ENCODE measurements at places on chromosomes 11 and 22.

DNA sequence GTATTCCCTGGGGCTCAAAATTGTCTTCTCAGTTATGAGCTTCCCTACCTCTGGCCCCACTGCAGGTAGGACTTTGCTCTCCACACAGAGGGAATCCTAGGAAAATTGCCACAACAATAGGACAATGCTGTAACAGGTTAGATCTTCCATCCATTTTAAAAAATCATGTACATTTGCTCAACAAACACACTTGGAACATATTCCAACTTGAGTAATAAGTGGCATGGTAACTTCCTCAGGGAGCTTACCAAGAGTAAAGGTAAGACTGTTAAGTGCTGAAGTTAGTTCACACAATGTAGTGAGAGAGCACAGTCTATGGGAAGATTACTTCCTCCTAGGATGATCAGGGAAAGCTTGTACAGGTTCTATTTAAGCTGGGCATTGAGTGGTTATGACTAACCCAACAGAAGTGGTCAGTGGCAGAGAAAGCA is 78.9 kb upstream of the BIRC3 start:
- DNase-seq = no peak

- no peak for DNase-seq
These were observed 15.4 kb downstream of the TNKS1BP1 start for GRCh38 chr11:57309106-57310059.

- DNase-seq = no peak
These were observed 27.2 kb upstream of the TTC28 start for GRCh38 chr22:28706845-28707244.

DNA sequence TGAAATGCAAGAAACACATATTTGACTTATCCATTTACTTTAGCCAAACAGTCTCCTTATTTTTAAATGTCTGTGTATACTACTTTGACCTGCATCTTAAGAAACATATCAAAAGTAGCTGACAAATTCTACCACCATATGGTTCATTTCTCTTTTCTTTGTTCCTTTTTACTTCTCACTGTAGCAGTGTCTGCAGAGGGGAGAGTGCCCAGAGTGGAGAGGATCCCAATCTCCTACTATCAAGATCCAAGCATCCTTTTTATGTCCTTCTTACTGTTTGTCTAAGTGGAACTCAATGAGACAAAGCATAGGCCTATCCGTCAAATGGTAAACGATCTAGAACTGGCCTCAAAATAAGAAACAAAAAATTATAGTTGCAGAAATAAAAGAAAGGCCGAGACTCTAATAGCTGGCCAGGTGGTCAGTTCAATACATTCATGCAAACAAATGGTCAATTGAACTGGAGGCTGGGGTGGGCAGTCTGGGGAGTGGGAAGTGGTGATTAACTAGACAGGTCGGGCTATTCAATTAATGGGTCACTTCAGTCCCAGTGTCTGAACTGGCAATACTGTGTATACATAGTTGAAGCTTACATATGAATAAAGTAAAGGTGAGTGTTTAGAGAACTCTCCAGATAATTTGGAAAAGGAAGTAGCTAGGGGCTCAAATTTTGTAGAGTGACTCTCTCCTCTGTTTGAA is 149.1 kb downstream of the MAML2 start:
- no peak for DNase-seq

DNA sequence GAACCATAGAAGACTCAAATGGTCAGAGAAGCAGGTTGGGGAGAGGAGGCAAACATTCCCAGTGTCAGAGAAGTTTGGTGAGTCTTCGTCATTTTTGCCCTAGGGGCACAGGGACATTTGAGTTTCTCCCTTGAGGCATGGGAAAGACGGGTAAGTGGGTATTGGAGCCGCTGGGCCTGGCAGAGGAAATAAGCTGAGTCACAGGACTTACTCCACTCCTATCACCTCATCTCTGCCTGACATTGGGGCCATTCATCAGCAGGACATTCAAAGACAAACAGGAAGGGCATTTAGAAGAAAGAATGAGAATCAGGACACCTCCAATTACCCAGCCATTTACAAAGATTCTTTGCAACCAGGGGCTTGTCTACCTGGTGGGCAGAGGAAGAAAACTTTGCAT is 100.7 kb upstream of the SEZ6L start:
- DNase-seq = no peak

- DNase-seq = no peak
These were observed 303.4 kb downstream of the FAT3 start for GRCh38 chr11:92528001-92528400.

DNA sequence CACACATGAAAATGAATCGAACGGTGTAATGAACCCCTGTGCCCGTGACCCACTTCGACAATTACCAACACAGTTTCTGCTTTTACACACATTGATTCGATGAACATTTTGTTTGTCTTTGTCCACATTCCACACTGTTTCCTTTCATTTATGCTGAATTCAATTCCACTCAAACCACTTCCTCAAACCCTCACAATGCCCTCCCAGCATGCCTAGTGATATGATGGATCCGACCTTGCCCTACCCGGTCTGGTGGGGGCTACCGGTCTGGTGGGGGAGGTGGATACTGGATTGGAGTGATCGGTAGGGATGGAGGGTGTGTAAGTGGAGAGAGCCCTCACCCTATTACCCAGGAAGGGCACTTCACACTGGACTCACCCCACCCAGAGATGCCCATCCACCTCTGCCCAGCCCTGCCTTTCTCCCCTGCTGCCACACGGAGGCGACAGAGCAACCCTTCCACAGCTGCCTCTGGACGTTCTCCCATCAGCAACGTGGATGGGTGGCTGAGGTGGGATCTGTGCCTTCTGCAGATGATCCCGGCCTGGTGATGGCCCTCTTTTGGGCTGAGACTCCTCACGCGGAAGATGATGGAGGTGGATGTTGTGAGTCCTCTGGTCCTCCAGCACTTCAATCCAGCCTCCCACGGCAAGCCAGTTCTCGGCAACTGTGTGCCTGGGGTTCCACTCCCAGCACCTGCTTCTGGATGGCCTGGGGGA is 33.0 kb upstream of the P2RY2 start:
- DNase-seq = peak; percentile 61

GRCh38 chr22:46547179-46547882 is 9.9 kb upstream of the CELSR1 start:
- DNase-seq = no peak

- no peak for DNase-seq
These were observed 25.1 kb downstream of the CSRP3 start for GRCh38 chr11:19176629-19177186.

DNA sequence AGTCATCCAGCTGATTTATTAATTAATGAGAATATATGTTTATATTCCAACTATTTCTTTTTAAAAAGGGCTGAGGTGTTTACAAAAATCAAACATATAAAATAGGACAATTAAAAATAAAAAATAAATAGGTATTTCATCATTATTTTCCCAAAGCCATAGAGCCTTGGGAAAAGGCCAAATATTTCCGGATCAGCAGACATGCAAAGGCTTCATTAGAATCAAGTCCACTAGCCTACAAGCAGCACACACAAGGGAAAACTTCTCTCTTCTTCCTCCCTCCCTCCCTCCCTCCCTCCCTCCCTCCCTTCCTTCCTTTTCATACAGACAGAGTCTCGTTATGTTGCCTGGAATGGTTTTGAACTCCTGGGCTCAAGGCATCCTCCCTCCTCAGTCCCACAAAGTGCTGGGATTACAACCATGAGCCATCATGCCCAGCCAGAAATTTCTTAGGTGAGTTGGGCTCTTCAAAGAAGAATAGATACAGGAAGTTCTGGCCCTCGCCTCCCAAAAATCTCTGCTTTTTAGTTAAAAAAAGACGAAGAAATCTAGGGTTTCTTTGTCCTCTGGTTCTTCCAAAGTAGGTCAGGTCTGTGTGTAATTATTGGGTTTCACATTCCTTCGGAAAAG is 121.2 kb downstream of the SIK3 start:
- DNase-seq = no peak

GRCh38 chr22:20430720-20431510 is 6.7 kb downstream of the SCARF2 start:
- DNase-seq = peak; percentile 58

- peak; percentile 45 for DNase-seq
These were observed 13.2 kb downstream of the TANGO2 start for GRCh38 chr22:20034143-20034542.

GRCh38 chr11:102580185-102580951 is 44.8 kb downstream of the MMP20 start:
- no peak for DNase-seq

- DNase-seq = no peak
These were observed 69.2 kb upstream of the RRM1 start for GRCh38 chr11:4025248-4025966.

DNA sequence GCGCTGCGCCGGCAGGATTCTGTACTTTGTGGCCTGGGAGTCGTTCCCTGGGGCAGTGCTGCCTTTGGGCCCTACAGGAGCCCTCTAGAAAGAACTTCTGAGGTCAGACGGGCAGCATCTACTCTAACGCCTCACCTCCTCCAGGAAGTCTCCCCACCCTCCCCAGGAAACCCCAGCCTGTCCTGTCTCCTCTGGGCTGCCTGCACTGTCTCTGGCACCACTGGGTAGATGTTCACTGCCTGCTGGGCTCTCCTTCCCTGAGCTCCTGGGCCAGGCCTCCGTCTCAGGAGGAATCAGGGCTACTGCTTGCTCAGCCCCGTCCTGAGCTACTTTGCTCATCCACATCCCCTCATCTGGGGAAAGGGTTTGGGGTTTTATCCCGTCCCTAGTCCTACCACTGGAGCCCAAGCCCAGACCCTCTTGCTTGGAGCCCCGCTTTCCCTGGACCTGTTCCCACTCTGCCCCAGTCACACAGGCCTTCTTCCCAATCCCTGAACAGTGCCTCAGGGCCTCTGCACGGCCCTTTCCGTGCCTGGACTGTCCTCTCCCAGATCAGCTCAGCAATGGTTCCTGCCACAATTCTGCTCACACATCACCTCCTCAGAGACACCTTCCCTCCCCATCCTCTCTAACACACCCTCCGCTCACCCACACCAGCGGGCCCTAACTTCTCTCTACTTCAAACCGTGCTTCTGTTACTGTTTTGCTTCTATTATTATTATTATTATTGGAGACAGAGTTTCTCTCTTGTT is 11.3 kb upstream of the TREH start:
- DNase-seq = no peak

- DNase-seq = no peak
These were observed 522.6 kb downstream of the MN1 start for GRCh38 chr22:27278946-27279345.

DNA sequence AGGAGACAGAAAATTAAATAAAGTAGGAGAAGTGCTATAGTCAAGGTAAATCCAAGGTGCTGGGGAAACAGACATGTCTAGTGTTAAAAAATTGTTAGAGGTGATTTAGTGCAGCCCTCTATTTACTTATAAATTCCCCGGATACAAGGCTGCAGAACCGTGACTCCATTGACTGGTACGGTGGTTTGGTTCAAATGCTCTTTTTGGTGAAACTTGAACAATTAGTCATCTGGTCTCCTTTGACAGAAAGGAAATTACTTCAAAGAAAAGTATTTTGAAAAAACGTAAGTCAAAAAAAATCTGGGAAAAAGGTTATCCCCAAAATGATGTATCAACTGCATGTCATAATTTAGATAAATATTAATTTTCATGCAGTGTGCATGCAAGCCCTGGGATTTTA is 399.2 kb downstream of the CNTN5 start:
- DNase-seq = no peak

DNA sequence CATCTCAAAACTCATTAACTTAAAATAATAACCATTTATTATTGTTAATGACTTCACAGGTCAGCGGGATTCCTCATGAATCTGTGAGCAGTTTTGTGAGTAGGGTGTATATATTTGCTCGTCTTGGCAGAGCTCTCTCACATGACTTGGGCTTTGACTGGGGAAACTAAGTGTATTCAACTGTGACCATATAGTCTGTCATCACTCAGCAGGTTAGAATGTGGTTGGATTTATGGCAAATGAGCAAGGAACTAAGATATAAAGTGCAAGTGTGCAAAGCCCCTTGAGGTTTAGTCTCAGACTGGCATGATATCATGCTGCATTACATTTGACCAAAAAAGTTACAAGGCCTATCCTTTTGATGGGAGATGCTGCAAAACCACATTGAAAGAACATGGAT is 254.8 kb downstream of the CNTN5 start:
- DNase-seq = no peak

- DNase-seq = no peak
These were observed 253.5 kb upstream of the TENM4 start for GRCh38 chr11:79694368-79694767.

GRCh38 chr22:39109361-39109760 is 12.3 kb downstream of the APOBEC3H start:
- no peak for DNase-seq

DNA sequence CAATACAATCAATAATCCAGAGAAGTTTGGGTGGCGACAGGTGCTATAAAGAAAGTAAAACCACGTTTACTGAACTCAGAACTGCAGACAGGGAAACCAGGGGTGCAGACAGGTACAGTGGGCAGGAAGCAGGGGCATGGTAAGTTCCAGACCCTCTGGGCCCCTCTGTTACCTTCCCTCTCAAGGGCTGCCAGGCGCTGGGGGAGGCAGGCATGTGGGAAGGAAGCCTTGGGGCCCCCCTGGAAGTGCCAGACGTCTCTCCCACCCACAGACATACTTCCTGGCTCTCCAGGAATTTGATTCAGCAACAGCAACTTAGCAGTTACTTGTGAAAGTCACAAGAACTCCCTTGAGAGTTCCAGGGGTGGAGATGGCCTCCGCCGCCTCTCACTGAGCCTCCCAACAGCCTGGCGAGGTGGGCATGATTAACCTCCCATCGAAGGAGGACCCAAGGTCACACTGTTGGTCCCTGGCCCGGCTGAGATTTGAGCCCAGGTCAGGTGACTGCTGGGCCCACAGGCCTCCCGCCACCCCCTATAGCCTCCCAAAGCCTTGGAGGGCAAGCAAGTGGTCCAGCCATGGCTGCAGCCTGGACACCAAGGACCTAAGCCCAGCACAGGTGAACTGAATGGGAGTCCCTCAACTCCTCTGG is 14.1 kb upstream of the TSKU start:
- DNase-seq = no peak

All from GM06990 (cell line).